Sigmoid colon (tissue), 7 donors: ENCODE measurements at places on chromosomes 6 and 20. TPM values are rescaled to one million over a fixed set of nuclear protein-coding genes. Genes with fewer than 3 reads are reported as not detected.

DNA sequence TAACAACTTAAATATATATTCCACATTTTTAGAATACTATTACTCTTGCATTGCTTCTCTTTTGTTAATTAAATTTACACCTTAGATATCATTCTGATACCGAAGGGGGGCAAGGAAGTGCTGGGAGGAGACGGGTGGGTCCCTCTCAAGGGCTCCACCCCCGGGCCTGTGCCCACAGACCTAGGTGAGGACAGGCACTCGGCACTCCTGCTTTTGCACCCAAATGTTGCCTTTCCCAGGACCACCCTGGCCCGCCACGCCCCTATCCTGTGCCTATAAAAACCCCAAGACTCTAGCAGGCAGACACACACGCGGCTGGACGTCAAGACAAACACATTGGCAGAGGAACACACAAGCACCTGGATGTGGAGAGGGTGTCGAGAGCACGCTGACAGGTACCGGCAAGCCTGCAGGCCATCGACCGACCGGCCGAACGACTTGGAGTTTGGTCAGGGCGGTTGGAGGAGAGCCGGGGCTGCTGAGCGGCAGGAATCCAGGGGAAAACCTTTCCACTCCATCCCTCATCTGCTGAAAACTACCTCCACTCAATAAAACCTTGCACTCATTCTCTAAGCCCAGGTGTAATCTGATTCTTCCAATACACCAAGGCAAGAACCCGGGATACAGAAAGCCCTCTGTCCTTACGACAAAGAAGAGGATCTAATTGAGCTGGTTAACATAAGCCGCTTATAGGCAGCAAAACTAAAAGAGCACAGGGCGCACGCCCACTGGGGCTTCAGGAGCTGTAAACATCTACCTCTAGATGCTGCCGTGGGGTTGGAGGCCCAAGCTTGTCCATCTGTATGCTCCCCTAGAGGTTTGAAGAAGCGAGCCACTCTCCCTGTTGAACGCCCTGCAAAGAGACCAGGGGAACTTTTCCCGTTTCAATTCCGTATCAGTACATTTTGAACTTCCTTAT is 197.4 kb upstream of the PRSS16 start:
- no peak overlapping the region for H3K4me3 ChIP-seq
- H3K36me3 ChIP-seq, result no peaks in the 10 kb centered on the region
- no peaks in the 10 kb centered on the region for H3K27me3 ChIP-seq
- no peak overlapping the region for H3K27ac ChIP-seq

GRCh38 chr6:20729086-20729485 is 194.8 kb downstream of the CDKAL1 start:
- no peak overlapping the region for H3K4me3 ChIP-seq
- DNase-seq, result no peak

DNA sequence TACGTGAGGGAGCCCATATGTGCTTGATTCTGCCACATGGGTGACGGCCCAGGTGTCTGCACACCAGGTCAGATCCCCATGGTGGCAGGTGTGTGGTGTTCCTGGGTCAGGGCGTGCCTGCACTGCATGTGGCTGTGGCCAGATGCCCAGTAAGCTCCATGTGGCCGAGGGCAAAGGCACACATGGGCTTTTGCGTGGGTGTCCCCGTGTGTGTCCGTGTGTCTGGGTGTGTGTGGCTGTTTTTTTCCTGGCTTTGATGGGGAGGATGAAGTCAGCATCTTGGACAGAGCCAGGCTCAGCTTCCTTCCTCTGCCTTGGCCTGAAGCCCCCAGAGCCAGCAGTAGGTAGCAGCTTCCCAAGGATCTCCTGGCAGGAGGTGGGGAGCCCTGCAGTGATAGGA is 1.5 kb upstream of the TNXB start:
- peak; percentile 78 for DNase-seq
- peaks cover 10% of the 10 kb centered on the region for H3K36me3 ChIP-seq
- H3K27me3 ChIP-seq, result no peaks in the 10 kb centered on the region
- no peak overlapping the region for H3K4me3 ChIP-seq
- peaks cover 70% of the 10 kb centered on the region for H3K4me1 ChIP-seq

GRCh38 chr6:131918650-131919355 is 32.4 kb downstream of the CCN2 start:
- no peak for DNase-seq
- H3K36me3 ChIP-seq, result no peaks in the 10 kb centered on the region
- no peak overlapping the region for H3K4me3 ChIP-seq
- H3K27ac ChIP-seq, result no peak overlapping the region
- no peaks in the 10 kb centered on the region for H3K4me1 ChIP-seq

- no peaks in the 10 kb centered on the region for H3K4me1 ChIP-seq
- no peak overlapping the region for H3K4me3 ChIP-seq
- H3K36me3 ChIP-seq, result no peaks in the 10 kb centered on the region
These were observed 258.8 kb downstream of the TPBG start for GRCh38 chr6:82622461-82622860.

The PI3 gene
- total RNA-seq, result not detected

- H3K27me3 ChIP-seq, result no peaks in the 10 kb centered on the region
- DNase-seq, result no peak
- no peak overlapping the region for H3K4me3 ChIP-seq
- no peak overlapping the region for H3K27ac ChIP-seq
- no peaks in the 10 kb centered on the region for H3K4me1 ChIP-seq
- no peaks in the 10 kb centered on the region for H3K36me3 ChIP-seq
These were observed 184.0 kb downstream of the BMP7 start for GRCh38 chr20:57082357-57082945.

The TRIM40 gene
- not detected for total RNA-seq

The PTP4A1 gene
- 56.6 TPM for total RNA-seq

DNA sequence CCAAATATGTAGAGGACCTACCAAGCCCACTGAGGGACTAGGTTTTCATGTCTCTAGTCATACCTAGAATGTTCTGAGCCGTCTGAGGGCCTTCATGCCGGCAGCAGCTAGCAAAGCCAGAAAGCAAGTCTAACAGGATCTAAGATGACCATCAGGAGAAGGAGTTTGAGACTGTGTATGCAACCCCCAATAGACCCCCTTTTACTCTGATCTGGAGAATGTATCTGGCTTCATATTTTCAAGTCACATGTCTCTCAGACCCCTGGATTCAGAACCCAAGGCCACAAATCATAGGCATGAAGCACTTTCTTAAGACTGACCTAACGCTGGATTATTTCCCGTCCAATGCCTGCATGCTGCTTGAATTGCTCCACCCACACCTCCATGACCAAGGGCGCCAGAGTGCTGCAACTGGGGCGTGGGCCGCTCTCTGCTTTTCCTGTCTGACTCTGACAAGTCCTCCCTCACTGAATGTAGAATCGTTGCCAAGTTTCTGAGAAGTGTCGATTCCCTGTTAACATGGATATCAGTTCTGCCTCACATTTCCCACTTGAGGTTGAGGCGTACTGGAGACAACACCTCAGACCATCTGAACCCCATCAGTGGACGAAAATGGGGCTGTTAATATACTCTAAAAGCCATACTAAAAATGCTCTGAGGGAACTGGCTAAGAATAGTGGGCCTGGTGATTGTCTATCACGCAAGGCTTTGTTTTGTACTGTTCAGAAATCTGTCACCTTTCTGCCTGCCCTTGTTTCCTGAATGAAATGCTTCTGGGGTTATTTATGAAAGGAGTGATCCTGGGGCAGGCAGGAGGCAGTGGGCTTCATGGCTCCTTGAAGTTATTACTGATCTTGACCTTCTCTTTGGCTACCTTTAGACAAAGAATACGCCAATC is 23.9 kb upstream of the ASXL1 start:
- no peak overlapping the region for H3K4me3 ChIP-seq
- no peaks in the 10 kb centered on the region for H3K27me3 ChIP-seq
- peak overlapping the region; percentile 18 for H3K27ac ChIP-seq

DNA sequence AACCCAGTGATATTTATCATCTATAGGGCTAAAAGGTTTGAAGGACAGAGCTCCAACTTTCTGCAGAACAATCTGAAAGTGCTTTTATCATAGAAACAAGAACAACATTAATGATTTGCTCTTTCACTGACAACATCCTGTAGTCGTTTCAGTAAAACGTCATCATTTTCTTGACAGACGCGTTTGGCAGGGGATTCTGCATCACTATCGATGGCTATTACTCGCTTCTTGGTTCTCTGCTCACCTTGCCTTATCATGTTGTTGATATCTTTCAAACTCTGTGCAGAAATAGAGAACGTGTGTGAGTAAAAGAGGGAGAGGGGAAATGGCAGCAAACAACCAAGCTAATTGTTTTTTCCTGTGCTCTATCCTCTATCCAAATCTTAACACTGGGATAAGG is 47.1 kb upstream of the SAMHD1 start:
- H3K36me3 ChIP-seq, result peaks cover 22% of the 10 kb centered on the region
- no peak overlapping the region for H3K4me3 ChIP-seq
- H3K27me3 ChIP-seq, result no peaks in the 10 kb centered on the region

DNA sequence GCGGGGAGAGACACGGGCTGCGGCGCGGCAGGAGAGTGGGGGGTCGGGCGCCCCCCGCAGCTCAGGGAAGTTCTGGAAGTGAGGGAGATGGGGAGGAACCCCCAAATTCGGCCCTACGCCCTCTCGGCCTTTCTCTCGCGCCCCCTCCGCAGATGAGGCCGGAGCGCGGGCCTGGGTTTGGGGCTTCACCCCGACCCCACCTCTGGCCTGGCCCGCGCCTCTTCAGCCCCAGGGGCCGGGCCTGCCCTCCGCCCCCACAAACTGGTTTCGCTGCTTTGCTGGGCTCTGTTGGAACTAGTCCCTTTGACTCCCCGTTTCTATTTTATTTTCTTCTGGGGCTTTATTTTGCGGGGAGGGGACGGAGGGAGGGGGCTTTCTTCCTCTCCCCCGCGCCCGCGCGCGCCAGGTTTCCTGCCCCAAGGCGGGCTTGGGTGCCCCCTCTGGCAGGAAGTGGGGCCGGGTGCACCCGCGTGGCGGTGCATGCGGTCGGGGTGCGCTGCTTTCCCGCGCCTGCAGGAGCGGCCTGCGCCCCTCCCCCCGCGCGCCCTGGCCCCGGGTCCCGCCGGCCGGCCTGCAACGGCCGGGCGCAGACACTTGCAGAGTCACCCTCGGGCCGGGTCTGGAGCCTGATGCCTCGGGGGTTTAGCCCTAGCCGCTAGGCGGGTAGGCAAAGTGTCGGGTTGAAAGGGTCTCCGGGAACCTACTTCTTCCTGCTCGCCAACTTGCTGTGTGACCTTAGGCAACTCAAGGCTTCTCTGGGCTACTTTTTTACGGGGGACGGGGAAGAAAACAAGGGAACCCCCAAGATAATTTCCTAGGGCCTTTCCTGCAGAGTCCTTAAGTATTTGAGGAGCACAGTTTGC is 1.3 kb downstream of the HMGA1 start:
- DNase-seq, result peak; percentile 68
- H3K4me3 ChIP-seq, result peak overlapping the region; percentile 81
- no peaks in the 10 kb centered on the region for H3K36me3 ChIP-seq
- peak overlapping the region; percentile 78 for H3K27ac ChIP-seq
- no peaks in the 10 kb centered on the region for H3K4me1 ChIP-seq

The DNMT3B gene
- 0.36 TPM for total RNA-seq

DNA sequence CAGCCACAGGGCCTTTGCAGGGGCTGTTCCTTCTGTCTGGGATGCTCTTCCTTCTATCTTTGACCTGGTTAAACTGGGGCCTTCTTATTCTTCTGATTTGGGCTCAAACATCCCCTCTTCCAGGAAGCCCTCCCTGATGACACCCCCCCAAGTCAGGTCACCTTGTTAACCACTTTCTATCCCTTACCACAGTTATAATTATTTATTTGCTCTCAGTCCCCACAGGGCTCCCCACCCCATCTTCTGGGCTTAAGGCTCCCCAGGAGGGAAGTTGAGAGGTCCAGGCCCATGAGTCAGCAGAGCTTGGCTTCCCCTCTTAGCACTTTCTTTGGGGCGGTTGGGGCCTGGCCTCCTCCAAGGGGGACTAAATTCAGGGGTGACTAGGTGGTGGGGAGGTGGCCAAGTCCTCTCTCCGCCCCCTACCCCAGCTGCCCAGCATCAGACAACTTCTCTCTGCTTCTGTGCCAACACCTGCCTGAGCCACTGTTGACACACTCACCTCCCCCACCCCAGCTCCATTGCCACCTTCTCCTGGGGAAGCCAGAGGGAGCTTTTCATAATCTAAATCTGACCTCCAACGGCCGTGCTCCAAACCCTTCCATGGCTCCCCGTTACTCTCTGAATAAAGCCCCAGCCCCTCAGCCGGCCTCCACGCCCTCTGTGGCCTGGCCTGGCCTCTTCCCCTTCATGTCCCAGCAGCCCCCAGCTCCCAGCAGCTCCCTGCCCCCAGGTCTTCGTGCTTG is 70.0 kb downstream of the CEBPB start:
- H3K27ac ChIP-seq, result peak overlapping the region; percentile 60
- no peaks in the 10 kb centered on the region for H3K27me3 ChIP-seq
- no peaks in the 10 kb centered on the region for H3K36me3 ChIP-seq
- no peak overlapping the region for H3K4me3 ChIP-seq
- H3K4me1 ChIP-seq, result peaks cover 8% of the 10 kb centered on the region
